CD8-positive, alpha-beta memory T cell (primary cell): ENCODE measurements at places on chromosomes 7 and 10. TPM values are rescaled to one million over a fixed set of nuclear protein-coding genes. Genes with fewer than 3 reads are reported as not detected.

CPVL gene
- total RNA-seq: 1.0 TPM

GRCh38 chr10:70925377-70926225 is 37.2 kb upstream of the PCBD1 start:
- no peak overlapping the region for H3K27ac ChIP-seq
- no peaks in the 10 kb centered on the region for H3K4me1 ChIP-seq
- no peaks in the 10 kb centered on the region for H3K36me3 ChIP-seq
- peak; percentile 14 for DNase-seq
- H3K27me3 ChIP-seq: no peaks in the 10 kb centered on the region

DNA sequence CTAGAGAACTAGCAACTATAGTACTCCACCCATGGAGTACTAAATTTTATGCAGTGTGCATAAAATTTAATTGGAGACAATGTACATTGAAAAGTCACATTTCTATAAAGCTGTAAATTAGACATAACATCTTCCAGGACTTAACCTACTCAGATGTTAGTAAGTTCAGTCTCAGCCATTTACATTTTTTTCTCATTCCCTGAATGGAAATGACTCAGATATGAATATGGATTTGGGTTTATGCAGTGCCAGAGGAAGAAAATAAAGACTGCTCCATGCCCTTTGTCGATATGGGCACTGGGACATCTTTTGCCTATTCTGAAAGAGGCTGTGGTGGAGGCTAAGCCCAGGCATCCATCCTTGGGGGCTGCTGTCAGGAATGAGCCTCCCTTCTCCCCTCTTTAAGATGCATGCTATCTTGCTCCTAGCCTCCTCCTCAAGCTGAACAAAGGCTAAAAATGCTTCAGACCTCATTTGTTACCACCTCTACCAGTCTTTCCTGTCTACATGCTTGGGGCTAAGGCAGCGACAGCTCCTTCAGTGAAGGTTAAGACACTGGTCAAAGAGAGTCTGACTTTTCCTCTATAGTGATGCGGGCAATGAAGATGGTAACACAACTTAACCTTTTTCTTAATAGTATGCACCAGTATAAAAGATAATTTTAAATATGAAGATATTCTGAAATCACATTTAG is 486.8 kb upstream of the ANKRD30A start:
- no peak for DNase-seq
- H3K36me3 ChIP-seq: no peaks in the 10 kb centered on the region
- no peaks in the 10 kb centered on the region for H3K4me1 ChIP-seq

PTTG1IP2 gene
- not detected for total RNA-seq

CHST15 gene
- 0.24 TPM for total RNA-seq

DNA sequence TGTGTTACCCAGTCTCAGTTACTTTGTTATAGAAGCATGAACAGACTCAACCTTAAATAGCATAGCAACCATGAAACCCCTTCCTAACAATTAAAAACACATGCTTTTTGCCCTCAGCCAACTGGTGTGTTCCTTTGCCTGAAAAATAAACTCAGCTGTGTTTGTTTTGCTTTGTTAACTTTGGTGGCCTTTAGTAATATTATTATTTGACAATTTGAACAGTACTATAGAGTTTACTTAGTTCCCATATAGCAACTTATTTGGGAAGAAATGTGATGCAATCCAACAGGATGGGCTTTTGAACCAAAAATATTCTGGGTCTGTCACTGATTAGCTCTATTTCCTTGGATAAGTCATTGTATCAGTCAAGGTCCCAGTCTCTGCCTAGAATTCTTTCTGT is 22.5 kb upstream of the MKLN1 start:
- no peak overlapping the region for H3K4me3 ChIP-seq
- H3K4me1 ChIP-seq: no peaks in the 10 kb centered on the region
- H3K36me3 ChIP-seq: no peaks in the 10 kb centered on the region
- no peak for DNase-seq

DNA sequence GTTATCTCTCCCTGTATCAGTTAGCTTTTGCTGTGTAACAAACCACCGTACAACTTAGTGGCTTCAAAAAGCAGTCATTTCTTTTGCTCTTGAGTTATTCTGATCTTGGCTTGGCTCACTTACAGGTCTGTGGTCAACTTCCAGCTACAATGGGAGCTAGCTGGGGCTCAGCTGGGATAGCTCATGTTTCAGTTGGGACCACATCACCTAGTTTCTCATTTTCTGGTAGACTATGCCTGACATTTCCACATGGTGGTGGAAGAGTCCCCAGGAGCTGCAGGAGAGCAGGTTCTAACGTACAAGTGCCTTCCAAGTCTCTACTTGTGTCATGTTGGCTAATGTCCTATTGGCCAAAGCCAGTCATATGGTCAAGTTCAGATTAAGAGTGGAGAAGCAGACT is 25.8 kb upstream of the PIP4K2A start:
- H3K27ac ChIP-seq: no peak overlapping the region
- H3K27me3 ChIP-seq: no peaks in the 10 kb centered on the region
- H3K4me3 ChIP-seq: no peak overlapping the region
